Globus pallidus (tissue), 1 donor: ENCODE measurements at places on chromosomes 7 and 10.

- no peak for DNase-seq
Observed at GRCh38 chr10:77377034-77377433, 260.6 kb downstream of the KCNMA1 start.

DNA sequence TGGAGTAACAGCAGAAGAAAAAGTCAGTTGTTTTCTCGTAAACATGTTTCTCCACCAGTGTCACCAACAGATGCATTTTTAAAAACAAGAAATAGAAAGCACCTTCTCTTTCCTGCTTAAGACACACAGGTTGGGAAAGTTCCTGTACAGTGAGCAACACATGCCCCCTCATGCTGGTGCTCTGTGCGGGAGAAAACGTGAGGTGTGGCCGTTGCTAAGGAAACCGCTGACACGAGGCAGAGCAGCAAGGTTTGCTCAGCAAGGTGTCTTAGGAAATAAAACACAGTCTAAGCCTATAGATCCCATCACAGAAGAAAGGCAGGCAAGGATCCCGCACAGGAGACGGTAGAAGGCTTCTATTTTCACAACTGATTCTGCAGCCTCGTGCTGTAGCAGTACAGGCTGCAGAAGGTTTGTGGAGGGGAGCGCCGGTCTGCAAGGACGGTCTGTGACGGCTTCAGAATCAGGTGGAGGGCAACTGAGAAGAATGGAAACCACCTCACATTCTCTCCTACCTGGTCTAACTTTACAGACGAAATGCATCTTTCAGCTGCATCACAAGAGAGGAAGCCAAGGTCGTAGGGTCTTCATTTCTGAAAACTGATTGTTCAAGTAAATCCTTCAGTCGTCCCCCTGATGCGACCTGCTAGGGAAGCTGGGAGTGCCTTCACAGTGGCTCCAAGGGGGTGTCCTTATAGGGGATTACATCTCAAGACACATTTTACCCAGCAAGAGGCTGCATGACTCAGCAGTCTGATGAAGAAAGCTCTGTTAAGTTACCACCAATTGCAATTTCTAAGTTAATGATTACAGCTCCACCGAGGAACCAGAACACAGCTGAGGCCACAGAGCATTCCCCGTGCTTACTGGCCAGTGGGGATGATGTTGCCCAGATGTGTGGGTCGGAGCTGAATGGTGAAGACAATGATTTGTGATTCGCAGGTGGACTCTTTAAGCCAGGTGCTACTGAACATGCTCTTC lies 150.7 kb upstream of the KLF14 start:
- no peak for DNase-seq

GRCh38 chr10:35612385-35613106 lies 7.4 kb downstream of the GJD4 start:
- no peak for DNase-seq

GRCh38 chr7:133987582-133987981 lies 139.6 kb upstream of the LRGUK start:
- no peak for DNase-seq

GRCh38 chr7:141456298-141456697 lies 94.9 kb upstream of the AGK start:
- DNase-seq, result no peak

DNA sequence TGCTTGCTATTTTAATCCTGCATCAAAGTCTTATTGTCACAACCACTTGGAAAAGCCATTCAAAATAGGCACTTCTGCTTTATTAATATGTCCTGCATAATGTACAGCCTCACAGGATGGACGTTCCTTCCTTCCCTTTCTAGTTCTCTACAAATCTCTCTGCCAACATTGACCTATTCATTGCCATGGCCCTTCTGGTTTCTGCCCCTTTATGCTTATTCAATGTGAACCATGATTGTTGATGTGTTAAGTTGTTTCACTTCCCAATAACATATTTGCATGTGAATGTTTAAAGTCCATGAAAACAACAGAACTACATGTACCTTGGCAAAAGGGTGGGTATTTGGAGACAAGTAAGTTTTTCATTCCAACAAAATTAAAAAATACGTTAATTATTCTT lies 45.7 kb downstream of the COL28A1 start:
- no peak for DNase-seq

GRCh38 chr7:2034291-2035201 lies 198.2 kb downstream of the MAD1L1 start:
- DNase-seq, result no peak

- DNase-seq, result no peak
Observed at GRCh38 chr7:125681508-125681907, 751.9 kb upstream of the POT1 start.

DNA sequence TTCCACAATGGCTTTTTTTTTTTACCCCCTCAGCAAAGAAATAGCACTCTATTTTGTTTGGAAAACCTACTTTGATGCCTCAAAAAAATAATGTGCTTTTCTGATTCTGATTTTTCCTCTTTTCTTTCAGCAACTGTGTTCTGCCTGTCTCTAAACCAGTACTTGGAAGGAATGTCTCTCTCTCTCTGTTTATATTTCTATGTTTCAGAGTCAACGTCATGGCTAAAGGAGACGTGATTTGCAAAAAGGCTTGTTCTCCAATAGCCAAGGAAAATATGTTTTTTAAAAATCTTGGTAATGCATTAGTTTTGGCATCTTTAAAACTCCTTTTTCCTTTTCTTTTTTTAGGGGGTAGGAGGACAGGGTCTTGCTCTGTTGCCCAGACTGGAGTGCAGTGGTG lies 56.0 kb upstream of the SDK1 start:
- DNase-seq, result no peak

GRCh38 chr7:68478326-68478725 lies 1119.9 kb upstream of the AUTS2 start:
- no peak for DNase-seq

GRCh38 chr10:124640056-124640455 lies 104.1 kb downstream of the FAM53B start:
- DNase-seq, result no peak

DNA sequence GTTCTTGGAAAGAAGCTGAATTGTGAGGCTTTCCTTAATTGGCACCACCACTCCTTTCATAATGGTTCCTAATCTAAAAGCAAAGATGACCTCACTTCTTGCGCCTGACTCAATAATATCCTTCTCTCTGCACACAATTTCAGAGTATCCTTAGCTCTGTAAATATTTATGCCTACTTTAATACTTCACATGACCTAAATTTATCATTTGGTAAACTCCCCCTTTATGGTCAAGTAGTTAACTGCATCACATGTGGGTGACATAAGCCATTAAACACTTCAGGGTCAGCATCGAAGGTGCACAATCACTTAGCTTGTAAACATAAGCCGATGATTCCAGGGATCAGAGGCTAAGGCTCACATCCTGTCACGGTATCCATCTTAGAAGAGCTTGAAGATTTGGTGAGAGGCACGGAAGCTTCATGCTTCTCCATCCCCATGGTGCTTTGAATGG lies 7.3 kb upstream of the RHOBTB1 start:
- DNase-seq, result no peak

GRCh38 chr7:19610194-19610943 lies 98.5 kb downstream of the POLR1F start:
- no peak for DNase-seq

- DNase-seq, result no peak
Observed at GRCh38 chr7:17013204-17013603, 131.4 kb upstream of the AGR3 start.

- DNase-seq, result peak; percentile 68
Observed at GRCh38 chr10:60099998-60100747, 193.8 kb upstream of the CCDC6 start.

DNA sequence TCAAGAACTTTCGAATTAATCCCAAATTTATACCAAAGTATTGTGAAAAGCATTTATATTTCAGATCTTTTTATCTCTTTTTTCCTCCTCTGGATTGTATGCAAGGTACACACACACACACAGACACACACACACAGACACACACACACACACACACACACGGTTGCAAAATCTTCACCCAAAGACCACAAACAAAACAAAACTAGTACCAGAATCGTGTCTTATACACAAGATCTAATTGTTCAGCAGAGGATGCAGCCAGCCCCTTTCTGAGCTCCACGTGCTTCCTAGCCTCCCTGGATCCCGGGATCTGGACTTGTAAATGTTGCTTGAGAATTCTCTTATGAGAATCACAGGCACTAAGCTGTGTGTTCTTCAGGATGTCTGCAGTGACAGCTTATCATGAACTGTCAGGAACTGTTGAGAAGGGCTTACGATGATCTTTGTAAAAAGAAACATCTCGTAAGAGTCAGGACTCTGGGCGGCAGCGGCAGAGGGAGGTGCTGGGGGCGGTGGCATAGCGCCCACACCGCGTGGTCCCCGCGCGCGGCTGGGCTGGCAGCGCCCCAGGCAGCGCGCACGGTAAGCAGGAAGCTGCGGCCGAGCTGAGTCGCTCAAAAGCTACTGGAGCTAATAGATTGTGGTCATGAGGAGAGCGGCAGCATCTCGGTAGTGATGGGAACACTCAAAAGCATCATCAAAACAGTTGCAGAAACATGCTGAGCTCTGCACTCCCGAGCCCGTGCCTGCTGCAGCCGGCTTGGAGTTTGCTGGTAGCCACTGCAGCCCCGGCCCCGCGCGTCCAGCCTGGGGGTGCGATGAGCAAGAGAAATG lies 277.6 kb downstream of the GATA3 start:
- peak; percentile 13 for DNase-seq

DNA sequence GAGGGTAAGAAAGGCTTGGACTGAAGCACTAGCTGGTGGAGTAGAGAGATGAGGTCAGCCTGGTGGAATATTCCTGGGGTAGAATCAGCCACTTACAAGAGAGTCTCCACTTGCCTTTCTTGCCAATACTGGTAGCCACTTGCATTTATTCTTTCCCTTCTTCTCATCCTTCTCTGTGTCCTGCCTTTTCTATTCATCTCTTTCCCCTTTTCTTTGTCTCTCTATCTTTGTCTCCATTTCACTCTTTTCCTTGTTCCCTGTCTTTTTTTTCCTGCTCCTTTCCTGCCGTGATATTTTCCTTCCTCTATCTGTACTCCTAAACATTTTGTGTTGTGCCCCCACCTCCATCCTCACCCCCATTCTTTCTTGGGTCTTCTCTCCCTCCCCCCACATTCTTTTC lies 214.3 kb downstream of the LRMDA start:
- DNase-seq, result no peak

DNA sequence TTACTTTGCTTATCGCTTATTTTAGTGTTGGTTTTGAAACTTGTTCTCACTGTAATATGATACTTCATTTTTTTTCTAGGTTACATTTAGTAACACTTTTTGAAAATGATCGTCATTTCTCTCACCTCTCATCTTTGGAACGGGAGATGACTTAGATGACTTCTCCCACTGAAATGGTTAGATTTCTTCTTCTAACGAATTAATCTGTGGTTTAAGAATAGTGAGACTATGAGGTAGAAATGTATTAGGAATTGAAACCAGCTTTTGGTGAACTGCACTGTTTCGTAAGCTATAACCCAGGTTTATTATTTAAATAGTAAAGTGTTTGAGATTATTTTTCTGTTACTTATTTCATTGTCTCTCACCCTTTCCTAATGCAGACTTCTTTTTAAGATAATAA lies 93.7 kb downstream of the PRR15 start:
- DNase-seq, result no peak

GRCh38 chr7:2325162-2325561 lies 10.9 kb upstream of the SNX8 start:
- no peak for DNase-seq

- DNase-seq, result no peak
Observed at GRCh38 chr7:43619213-43620012, 36.5 kb downstream of the STK17A start.

DNA sequence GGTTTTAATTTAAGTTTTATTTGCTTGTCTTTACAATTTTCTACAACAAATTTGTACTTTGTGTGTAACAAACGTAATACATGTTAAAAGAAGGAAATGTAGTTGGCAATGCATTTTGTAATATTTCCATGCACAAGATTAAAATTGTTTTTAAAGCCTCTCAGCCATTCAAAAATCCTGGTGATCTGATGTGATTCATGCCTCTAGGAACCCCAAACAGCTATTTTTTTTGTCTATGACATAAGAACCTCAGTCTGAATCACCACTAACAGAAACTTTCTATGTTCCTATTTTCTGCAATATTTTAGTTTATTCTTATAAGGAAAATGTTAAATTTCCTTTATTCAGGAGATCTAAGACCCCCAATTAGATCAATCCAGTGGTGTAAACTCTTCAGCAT lies 183.1 kb upstream of the YAE1 start:
- DNase-seq, result no peak

DNA sequence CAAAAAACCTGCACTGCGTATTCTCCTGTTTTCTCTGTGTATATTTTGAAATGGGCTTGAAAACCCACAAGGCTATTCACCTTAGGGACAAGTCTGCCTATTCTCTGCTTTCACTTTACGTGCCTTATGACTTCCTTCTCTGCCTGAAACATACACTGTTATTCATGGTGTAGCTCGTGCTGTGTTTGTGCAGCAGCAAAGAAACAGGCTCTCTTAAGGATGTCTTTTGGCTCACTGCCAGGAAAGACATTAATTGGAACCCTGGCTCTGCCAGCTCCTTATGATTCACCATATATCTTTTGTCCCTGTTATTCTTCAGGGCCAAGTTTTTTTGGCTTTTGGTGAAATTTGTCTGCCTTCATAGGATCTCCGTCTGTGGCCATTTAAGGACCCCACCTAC lies 92.4 kb downstream of the TMEM106B start:
- no peak for DNase-seq

- peak; percentile 30 for DNase-seq
Observed at GRCh38 chr7:152076324-152076821, 50.9 kb downstream of the GALNT11 start.

DNA sequence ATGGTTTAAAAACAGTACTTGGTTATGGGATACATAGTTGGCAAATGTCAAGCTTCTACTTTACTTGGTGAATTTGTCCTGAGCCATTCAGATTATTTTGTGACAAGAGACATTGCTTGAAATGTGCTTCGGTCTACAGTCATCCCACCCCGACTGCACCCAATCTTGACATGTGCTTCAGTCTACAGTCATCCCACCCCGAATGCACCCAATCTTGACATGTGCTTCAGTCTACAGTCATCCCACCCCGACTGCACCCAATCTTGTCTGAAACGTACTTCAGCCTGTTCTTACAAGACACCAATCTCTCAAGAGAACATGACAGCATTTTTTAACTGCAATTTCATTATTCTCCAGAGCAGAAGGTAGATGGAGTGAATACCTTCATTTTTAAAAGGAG lies 47.8 kb downstream of the PRKCQ start:
- no peak for DNase-seq

DNA sequence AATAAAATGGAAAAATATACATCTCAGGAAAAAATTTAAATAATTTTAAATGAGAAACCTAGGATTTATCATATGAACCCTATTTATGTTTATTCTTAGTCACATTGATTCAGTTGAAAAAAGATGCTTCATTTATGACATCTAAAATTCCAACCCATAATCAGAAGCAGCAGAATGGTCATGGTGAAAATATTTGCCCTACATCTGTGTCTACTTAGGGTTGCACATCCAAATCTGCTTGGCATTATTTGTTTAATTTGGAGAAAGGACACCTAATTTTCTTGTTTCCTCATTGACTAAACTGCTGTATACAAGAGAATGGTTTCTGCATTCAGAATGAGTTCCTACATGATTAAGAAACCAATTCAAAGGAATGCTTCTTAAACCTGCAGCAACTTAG lies 72.9 kb upstream of the SKAP2 start:
- DNase-seq, result no peak
